ENCODE measurements at places on chromosomes 1 and 21. TPM values are rescaled to one million over a fixed set of nuclear protein-coding genes. Genes with fewer than 3 reads are reported as not detected.

JAK1 gene
- total RNA-seq = 85.6 TPM

NLRP3 gene
- total RNA-seq = 0.44 TPM

C1orf94 gene
- not detected for total RNA-seq

COL9A2 gene
- total RNA-seq = 0.32 TPM

LRRIQ3 gene
- total RNA-seq = 0.38 TPM

GRCh38 chr1:58266242-58266641 is 280.3 kb downstream of the OMA1 start:
- no peak for DNase-seq
- H3K27me3 ChIP-seq = no peaks in the 10 kb centered on the region
- H3K4me3 ChIP-seq = no peak overlapping the region

- H3K4me3 ChIP-seq = no peak overlapping the region
- H3K27ac ChIP-seq = no peak overlapping the region
- no peaks in the 10 kb centered on the region for H3K4me1 ChIP-seq
- H3K27me3 ChIP-seq = no peaks in the 10 kb centered on the region
- no peaks in the 10 kb centered on the region for H3K36me3 ChIP-seq
- DNase-seq = no peak
Measured at GRCh38 chr1:241391926-241392710, 35.1 kb upstream of the RGS7 start.

- H3K36me3 ChIP-seq = no peaks in the 10 kb centered on the region
- H3K4me3 ChIP-seq = no peak overlapping the region
- DNase-seq = no peak
- no peaks in the 10 kb centered on the region for H3K27me3 ChIP-seq
Measured at GRCh38 chr1:167168424-167168823, 52.3 kb upstream of the POU2F1 start.

DNA sequence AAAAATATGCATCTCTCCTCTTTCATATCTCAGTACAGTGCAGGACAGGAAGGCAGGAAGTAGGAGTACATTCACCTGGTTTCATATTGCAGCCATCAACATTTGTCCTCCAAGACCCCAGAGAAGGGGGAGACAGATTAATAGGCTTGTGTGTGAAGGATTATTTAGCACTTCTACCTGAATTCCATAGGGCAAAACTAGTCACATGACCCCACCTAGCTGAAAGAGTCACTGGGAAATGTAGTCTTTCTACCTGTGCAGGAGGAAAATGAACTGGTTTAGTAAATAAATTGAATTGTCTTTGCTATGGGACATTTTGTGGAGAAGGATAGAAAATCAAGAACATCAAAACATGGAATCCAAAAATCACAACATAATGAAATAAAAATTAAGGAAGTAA is 13.9 kb upstream of the TRIM33 start:
- no peaks in the 10 kb centered on the region for H3K4me1 ChIP-seq
- H3K27ac ChIP-seq = no peak overlapping the region
- H3K4me3 ChIP-seq = no peak overlapping the region
- no peak for DNase-seq
- no peaks in the 10 kb centered on the region for H3K27me3 ChIP-seq

DNA sequence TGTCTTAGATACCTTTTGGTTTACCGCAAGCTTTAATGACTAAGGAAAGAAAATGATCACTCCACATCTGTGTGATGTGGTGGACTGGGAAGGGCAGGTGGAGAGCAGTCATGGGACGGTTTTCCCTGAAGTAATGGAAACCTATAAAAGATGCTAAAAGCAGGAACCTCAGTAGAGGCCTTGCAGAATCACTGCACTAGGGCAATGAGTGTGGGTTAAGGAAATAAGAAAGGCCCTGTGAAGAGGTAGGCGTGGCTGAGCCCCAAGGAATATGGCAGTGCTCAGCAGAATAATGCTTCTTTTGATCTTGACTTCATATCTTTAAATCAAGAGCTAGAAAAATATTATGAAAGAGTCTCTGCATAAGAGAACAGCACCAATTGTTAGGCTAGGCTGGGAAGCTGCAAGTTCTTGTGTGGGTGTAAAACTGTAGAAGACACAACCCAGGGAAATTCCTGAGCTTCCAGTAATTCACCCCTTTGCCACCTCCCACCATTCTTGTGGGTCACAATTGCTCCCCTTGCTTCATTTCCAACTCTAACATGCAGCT is 49.9 kb downstream of the CLCA4 start:
- H3K4me3 ChIP-seq = no peak overlapping the region
- no peaks in the 10 kb centered on the region for H3K36me3 ChIP-seq
- DNase-seq = no peak
- no peak overlapping the region for H3K27ac ChIP-seq
- H3K27me3 ChIP-seq = no peaks in the 10 kb centered on the region
- H3K4me1 ChIP-seq = no peaks in the 10 kb centered on the region

GRCh38 chr21:42112238-42112637 is 41.1 kb downstream of the UMODL1 start:
- H3K27ac ChIP-seq = no peak overlapping the region
- H3K27me3 ChIP-seq = no peaks in the 10 kb centered on the region
- DNase-seq = no peak
- peaks cover 8% of the 10 kb centered on the region for H3K4me1 ChIP-seq
- H3K4me3 ChIP-seq = no peak overlapping the region
- no peaks in the 10 kb centered on the region for H3K36me3 ChIP-seq

DNA sequence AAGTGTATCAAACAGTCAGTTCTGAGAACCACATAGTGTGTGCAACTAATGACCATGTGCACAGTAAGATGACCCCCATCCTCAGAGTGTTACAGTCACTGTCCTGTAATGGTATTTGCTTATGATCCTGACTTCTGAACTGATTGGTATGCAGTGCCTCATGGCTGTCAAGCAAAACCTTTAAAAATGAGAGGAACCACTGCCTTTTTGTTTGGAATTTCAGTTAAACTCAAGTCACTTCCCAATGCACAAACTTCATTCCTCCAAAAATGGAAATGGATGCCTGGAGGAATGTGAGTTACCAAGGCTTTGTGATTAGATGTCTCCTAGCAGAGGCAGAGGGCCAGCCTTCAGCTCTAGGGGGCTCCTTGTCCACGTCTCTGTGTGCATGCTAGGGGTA is 10.5 kb downstream of the C1orf198 start:
- H3K27ac ChIP-seq = no peak overlapping the region
- no peak overlapping the region for H3K4me3 ChIP-seq
- DNase-seq = no peak
- H3K36me3 ChIP-seq = no peaks in the 10 kb centered on the region
- H3K27me3 ChIP-seq = no peaks in the 10 kb centered on the region

DNA sequence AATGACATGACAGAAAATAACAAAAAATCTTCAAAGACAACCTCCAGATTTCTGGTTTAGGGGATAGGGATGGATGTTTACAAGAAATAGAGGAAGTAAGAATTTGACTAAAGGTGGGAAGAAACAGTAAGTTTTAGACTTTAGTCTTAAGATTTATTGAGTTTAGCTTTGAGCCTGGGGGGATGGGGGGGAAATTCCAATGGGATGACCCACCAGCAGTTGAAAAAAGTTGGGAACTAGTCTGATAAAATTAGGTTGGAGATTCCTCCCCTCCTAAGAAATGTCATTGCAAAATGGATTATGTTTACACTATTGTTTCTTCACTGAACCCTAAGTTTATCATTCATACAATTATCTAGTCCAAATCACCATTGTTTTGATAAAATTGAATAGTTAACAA is 28.4 kb downstream of the WDR26 start:
- H3K27me3 ChIP-seq = no peaks in the 10 kb centered on the region
- DNase-seq = no peak
- no peak overlapping the region for H3K27ac ChIP-seq

DNA sequence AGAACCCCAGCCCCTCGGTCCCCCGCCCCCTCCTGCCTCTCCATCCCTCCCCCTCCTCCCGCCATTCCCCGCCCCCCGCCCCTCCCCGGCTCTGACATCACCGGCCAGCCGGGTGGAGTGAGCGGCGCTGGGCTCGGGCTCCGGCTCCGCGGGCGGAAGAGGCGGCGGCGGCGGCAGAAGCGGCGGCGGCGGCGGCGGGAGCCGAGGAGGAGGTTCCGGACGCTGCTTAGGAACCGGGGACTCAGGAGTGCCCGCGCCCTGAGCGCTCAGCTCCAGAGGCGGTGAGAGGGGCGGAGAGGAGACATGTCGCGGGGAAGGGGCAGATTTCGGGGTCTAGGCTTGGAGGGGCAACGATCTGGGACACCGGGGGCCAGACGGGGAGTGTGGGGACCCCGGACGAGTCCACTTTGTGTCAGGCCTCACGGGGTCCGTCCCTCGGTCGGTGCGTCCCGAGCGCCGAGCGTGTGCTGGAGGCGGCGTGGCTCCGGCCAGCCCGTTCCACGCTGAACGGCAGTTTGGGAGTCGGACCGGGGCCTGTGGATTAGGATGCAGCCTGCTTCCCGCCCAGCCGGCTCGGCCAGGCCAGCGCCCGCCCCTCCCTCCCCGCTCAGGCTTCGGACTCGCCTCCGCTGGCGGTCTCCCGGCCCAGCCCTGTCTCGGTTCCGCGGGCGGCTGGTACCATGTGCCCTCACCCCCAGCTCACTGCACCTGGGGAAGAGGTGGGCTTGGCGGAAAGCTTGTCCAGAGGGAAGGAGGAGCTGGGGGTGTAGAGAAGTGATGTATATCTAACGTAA is at the start of gene PEA15:
TSS of gene PEA15 (plus strand) at position 143 of the 794 bp plus-strand sequence. CDS start 6,161 bp downstream, outside the sequence.
- peaks cover 13% of the 10 kb centered on the region for H3K36me3 ChIP-seq
- H3K27ac ChIP-seq = peak within 1 kb of the TSS; percentile 90
- H3K4me1 ChIP-seq = peaks cover 38% of the 10 kb centered on the region
- H3K27me3 ChIP-seq = no peaks in the 10 kb centered on the region

DNA sequence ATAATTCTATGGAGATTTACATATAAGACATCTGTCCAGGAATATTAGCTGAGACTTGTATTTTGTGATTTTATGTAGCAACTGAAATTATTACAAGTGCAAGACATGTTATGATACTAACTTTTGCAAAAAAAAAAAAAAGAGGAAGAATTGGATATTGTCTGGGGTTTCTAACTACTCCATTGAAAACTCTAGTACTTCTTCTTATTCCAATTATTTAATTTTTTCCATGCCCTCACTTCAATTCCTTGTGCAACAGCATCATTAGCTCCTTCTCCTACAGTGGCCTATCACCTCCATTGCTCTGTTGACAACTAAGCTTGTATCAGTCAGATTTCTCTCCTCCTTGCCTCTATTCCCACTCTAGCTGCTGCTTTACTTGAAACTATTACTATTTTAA is 126.6 kb downstream of the PTPRC start:
- no peak overlapping the region for H3K27ac ChIP-seq
- H3K36me3 ChIP-seq = no peaks in the 10 kb centered on the region
- DNase-seq = no peak
- no peaks in the 10 kb centered on the region for H3K27me3 ChIP-seq
- H3K4me3 ChIP-seq = no peak overlapping the region
- no peaks in the 10 kb centered on the region for H3K4me1 ChIP-seq

DNA sequence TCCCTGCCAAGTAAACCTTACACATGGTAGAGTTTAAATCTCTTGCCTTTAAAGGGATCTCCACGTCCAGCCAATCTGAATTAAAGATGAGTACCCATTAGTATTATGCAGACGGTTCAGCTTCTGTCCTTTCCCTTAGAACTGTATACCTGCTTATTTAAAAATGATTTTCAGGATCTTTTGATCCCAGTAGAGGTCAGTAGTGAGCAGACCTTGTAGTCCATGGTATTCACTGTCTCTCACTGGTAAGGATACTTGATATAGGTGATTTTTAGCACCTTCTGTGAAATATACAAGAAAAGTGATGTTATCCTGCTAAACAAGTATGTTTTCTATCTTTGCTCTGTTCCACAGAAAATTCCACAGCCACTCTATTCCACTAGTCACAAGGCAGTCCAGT is 1211.6 kb upstream of the ADGRL4 start:
- no peaks in the 10 kb centered on the region for H3K27me3 ChIP-seq
- H3K36me3 ChIP-seq = no peaks in the 10 kb centered on the region
- H3K27ac ChIP-seq = no peak overlapping the region
- no peak overlapping the region for H3K4me3 ChIP-seq

- DNase-seq = no peak
- no peak overlapping the region for H3K27ac ChIP-seq
- no peaks in the 10 kb centered on the region for H3K4me1 ChIP-seq
- no peaks in the 10 kb centered on the region for H3K36me3 ChIP-seq
Measured at GRCh38 chr1:241881440-241881839, 33.4 kb downstream of the EXO1 start.

GRCh38 chr1:91006113-91006908 is 15.5 kb downstream of the ZNF644 start:
- H3K4me3 ChIP-seq = no peak overlapping the region
- no peak overlapping the region for H3K27ac ChIP-seq

- no peaks in the 10 kb centered on the region for H3K27me3 ChIP-seq
- DNase-seq = no peak
- no peak overlapping the region for H3K4me3 ChIP-seq
- no peaks in the 10 kb centered on the region for H3K36me3 ChIP-seq
Measured at GRCh38 chr1:66048011-66048410, 255.3 kb downstream of the PDE4B start.

GRCh38 chr1:81029266-81029665 is 771.5 kb upstream of the ADGRL2 start:
- DNase-seq = no peak
- H3K27ac ChIP-seq = no peak overlapping the region
- H3K4me3 ChIP-seq = no peak overlapping the region
- H3K4me1 ChIP-seq = no peaks in the 10 kb centered on the region
- no peaks in the 10 kb centered on the region for H3K36me3 ChIP-seq
- no peaks in the 10 kb centered on the region for H3K27me3 ChIP-seq

DNA sequence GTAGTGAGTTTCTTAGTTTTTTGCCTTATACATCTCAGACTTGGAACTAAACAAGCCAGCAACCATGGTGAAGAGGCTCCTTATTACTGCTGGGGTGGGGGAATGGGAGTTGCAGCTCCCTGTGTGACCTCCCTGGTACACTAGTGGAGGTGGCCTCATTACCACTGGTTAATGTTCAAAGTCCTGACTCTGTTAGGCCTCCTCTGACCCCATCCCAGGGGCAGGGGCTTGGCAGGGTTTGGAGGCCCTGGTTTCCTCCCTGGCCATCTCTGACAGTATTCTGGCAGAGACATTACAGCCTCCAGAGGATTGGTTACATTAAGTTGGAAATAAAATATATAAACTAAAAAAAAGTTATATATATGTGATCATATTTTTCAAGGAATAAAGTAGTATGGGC is 45.2 kb downstream of the CLIC4 start:
- peaks cover 58% of the 10 kb centered on the region for H3K4me1 ChIP-seq
- DNase-seq = no peak
- H3K27me3 ChIP-seq = no peaks in the 10 kb centered on the region
- no peak overlapping the region for H3K27ac ChIP-seq

- H3K36me3 ChIP-seq = no peaks in the 10 kb centered on the region
- H3K4me3 ChIP-seq = no peak overlapping the region
- DNase-seq = no peak
- H3K4me1 ChIP-seq = peaks cover 19% of the 10 kb centered on the region
- no peak overlapping the region for H3K27ac ChIP-seq
Measured at GRCh38 chr21:37560385-37560784, 193.8 kb downstream of the DYRK1A start.

- H3K4me1 ChIP-seq = peaks cover 55% of the 10 kb centered on the region
- DNase-seq = peak; percentile 31
- H3K27me3 ChIP-seq = no peaks in the 10 kb centered on the region
- H3K4me3 ChIP-seq = peak overlapping the region; percentile 67
- H3K27ac ChIP-seq = peak overlapping the region; percentile 99
Measured at GRCh38 chr1:226702318-226702956, 36.6 kb downstream of the ITPKB start.

All from heart left ventricle (tissue), 16 donors.